ENCODE measurements at places on chromosomes 4 and X. TPM values are rescaled to one million over a fixed set of nuclear protein-coding genes. Genes with fewer than 3 reads are reported as not detected.

Gene HSD17B13
- polyA plus RNA-seq, result 0.34 TPM

Gene EFHC2
- 0.32 TPM for polyA plus RNA-seq

Gene CFAP47
- polyA plus RNA-seq, result not detected

Gene PARM1
- polyA plus RNA-seq, result 58.0 TPM
